ENCODE measurements at places on chromosomes 7 and 10.

- DNase-seq, result no peak
Observed at GRCh38 chr7:87580636-87581035, 20.0 kb downstream of the ABCB1 start.

DNA sequence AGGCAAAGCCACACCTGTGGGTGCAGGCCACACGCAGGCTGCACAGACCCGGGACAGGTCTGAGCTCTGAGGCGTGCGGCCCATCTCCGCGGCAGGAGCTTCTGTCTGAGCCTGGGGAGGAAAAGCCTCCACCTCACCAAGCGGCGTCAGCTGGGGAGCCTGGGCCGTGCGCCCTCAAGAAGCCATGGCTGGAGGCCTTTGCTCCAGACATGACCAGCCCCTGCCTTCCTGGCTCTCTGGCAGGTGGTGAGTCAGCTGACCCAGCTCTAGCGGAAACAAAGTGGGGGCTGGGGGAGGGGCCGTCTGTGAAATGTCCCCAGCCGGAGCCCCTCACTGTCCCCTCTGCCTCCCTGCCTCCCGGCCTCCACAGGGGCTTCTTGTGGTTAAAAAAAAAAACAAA is 12.5 kb downstream of the GPER1 start:
- no peak for DNase-seq

DNA sequence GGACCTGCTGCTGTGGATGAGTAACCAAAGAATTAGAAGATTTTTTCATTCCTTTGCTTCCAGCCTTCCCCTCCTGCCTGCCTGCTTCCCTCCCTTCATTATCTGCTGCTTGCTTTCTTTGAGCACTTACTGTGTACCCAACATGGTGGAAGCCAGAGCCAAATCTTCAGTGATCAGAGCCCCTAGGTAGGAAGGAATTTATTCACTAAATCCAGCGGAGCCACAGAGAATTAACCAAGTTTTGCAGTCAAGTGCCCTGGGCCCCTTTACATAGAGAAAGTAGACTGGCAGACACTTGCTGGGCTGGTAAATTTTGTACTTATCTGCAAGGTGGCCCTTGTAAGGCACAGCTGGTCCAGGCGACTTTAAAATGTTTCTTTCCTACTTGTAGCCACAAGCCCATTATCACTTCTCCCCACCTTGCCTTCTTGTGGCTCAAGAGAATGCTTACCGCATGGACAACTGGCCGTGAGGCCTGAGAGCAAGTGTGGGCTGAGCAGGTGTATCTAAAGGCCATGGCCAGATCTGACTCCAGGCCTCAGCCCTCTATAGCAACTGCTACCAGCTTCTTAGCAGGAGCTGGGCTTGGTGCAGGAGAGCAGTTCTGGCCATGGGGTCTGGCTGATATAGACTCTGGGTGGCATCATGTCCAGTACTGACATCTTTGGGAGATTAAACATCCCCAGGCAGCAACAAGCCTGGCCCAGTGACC is 11.1 kb downstream of the UNC5B start:
- DNase-seq, result no peak

DNA sequence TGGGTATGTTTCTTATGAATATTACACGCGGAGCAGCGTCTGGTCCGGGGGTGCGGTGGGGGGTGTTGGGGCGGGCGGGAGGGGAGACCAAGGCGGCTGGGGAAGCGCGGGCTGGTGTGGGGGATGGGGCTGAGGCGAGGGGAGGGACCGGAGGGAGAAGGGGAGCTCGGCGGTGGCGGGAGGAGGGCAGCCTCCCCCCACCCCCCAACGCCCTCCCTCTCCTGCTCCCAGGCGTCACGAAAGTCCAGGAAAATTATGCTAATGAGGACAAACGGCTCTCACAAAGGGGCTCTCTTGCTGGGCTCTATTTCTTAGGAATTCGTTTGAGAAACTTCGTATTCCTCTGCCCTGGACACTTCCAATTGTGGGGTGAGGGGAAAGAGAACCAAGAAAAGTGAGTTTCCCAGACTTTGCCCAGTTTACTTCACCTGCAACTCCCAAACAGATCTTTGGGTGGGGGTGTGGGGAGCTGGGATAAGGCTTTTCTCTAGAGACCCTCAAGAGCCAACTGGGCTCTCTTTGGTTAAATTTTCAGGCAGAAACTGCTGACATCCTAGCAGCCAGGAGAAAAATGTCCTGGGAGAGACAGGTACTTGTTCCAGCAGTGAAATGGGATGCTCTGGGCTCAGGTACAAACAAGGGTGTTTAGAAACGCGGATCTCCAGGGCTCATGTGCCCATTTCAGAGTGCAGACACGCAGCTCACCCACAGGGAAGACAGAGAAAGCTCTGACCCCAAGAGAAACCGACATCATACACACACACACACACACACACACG is 11.7 kb upstream of the HOXA2 start:
- no peak for DNase-seq

GRCh38 chr10:27373566-27374160 is 130.4 kb upstream of the RAB18 start:
- no peak for DNase-seq

- DNase-seq, result no peak
Observed at GRCh38 chr7:137073571-137074325, 205.3 kb downstream of the CHRM2 start.

GRCh38 chr7:100818366-100818765 is 9.0 kb downstream of the EPHB4 start:
- no peak for DNase-seq

Data from stimulated activated CD4-positive, alpha-beta T cell treated with anti-CD3 and anti-CD28 coated beads, TNF-alpha, amount 100 ng/mL, for 24 hours (primary cell).